ENCODE measurements at places on chromosomes 3 and 15.

GRCh38 chr15:79042213-79042928 is 48.2 kb downstream of the RASGRF1 start:
- DNase-seq, result no peak

DNA sequence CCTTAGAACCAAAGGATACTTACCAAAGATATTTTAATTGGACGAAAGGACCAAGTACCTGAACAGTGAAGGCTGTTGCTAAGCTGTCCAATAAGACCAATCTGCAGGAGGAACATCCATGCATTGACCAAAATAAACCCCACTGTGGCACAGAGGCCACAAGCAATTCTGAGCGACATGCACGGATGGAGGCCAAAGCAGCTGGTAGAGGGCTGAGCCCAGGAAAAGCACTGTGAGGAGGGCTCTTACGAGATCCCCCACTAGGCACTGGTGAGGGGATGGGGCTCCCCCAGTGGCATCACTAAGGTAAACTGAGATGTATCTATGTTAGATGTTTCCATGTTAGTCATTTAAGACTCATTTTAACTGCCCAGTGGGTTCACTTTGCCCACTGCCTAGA is 720.2 kb upstream of the LMCD1 start:
- no peak for DNase-seq

DNA sequence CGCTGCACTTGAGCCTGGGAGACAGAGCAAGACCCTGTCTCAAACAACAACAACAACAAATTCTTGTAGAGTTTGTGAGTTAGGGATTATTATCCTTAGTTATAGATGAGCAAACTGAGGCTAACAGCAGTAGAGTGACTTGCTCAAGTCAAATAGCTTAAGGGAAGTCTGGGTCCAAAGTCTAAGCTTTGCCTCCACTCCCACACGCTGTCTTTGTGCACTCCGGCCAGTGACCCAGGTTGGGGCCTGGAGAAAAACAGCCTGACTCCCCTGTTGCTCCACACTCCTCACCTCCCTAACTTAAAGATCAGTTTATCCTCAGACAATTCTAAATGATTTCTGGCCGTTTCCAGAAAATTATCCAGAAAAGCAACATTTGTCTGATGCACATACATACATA is 9.2 kb upstream of the SIN3A start:
- DNase-seq, result no peak

- DNase-seq, result no peak
These were observed 25.2 kb upstream of the DOCK3 start for GRCh38 chr3:50649451-50649931.

GRCh38 chr3:171876680-171877147 is 33.6 kb downstream of the TMEM212 start:
- DNase-seq, result peak; percentile 94

DNA sequence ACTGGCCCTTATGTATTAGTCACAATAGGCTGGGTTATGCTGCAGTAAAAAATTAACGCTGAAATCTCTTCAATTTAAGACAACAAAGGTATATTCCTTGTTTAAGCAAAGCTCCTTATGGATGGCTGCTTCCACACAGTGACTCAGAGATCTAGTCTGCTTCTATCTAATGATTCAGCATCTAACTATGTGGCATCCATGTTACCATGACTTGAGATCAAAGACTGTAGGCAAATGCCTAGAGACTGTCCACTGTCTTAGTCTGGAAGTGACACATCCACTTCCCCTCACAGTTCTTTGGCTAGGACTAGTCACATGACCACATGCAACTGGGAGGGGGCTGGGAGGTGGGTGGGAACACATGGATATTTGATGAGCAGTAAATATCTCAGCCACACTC is 61.3 kb upstream of the PSMD6 start:
- peak; percentile 75 for DNase-seq

DNA sequence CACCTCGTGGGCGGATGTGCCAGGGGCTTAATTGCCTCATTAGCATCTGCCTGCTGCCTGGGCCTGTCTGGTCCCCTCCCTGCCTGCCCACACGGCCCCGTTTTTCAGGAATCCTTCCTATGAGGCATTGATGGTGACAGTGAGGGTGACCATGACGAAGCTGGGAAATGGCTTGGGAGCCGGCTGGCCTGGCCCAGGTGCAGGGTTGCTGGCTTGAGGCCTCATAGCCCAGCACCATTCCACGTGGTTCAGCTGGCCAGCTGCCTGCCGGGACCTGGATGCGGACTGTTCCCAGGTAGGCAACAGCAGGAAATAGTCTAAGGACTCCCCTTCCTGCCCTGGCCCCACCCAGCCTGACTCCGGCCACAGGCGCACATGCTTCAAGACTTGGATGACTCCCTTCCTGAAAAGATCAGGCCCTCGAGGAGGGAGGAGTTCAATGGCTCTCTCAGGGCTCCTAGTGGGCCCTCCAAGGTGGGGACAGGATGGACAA is 8.9 kb upstream of the DUSP7 start:
- no peak for DNase-seq

GRCh38 chr3:126553284-126554084 is 5.2 kb downstream of the C3orf22 start:
- DNase-seq, result no peak

DNA sequence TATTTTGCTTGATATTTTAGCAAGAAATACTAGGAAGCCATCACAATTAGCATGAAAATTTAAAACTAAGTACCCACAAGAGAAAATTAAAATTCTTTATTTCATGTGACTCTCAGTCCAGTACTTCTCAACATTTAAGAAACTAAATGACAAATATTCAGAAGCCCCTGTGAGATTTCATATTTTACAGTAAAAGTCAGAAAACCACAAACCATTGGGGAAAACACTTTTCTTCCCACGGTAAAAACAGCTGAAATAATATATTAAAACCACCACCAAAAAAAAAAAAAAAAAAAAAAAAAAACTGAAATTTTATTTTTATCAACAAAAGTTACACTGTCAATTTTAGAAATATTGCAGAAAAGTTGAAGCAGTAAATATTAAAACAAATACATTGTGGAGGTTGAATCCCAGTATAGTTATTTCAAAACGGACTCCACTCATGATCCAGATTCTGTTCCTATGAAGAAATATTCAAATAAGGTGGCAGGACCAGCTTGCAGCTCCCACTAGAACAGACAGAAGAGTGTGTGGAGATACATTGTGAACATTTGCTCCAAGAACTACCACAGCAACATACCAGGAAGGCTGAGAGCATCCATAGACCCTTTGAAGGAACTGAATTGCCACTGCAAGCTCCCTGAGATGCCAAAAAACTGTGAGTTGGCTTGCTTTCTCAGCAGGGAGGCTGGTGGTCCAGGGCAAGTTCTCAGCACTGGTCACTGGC is 308.2 kb downstream of the CTNNB1 start:
- no peak for DNase-seq

- peak; percentile 21 for DNase-seq
These were observed 69.0 kb downstream of the TIGIT start for GRCh38 chr3:114362815-114363214.

DNA sequence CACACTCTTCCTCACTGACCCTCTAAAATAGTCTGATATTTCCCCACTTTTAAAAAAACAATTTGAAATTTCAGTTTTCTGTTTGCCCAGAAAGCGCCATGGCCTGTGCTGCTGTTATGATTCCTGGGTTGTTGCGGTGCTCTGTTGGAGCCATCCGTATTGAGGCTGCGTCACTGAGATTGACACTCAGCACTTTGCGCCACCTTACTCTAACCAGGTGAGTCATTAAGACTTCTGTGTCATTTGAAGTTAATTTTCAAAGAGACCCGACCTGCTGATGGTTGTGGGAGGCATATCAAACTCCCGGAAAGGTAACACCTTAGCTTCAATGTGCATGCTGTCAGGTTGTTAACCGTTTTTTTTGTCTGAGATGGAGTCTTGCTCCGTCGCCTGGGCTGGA is 5.8 kb downstream of the OXNAD1 start:
- DNase-seq, result no peak

DNA sequence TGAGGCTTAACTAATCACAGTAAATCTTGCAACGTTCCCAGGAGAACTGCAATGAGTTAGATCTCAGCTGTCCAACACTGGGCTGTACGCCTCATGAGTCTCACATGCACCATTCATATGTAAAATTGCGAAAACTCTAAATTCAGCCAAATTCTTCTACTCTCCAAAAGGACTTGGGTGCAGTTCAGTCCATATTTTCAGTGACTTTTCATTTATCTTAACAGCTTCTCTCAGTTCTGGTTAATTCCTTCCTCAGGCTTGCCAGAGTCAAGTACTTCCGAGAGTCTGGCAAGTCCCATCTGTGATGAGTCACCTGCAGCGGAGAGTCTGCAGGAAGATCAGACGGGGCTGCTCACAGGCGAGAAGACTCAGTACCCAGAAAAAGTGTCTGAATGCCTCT is 11.5 kb downstream of the CCDC80 start:
- peak; percentile 94 for DNase-seq

- DNase-seq, result no peak
These were observed 124.7 kb downstream of the MYRIP start for GRCh38 chr3:39933986-39934693.

GRCh38 chr3:113649174-113649845 is 47.1 kb downstream of the USF3 start:
- no peak for DNase-seq

- peak; percentile 82 for DNase-seq
These were observed 84.1 kb downstream of the MEIS2 start for GRCh38 chr15:37016231-37016630.

- DNase-seq, result no peak
These were observed 95.9 kb downstream of the FEZF2 start for GRCh38 chr3:62277450-62277849.

- no peak for DNase-seq
These were observed 28.0 kb upstream of the TEX9 start for GRCh38 chr15:56337084-56337725.

DNA sequence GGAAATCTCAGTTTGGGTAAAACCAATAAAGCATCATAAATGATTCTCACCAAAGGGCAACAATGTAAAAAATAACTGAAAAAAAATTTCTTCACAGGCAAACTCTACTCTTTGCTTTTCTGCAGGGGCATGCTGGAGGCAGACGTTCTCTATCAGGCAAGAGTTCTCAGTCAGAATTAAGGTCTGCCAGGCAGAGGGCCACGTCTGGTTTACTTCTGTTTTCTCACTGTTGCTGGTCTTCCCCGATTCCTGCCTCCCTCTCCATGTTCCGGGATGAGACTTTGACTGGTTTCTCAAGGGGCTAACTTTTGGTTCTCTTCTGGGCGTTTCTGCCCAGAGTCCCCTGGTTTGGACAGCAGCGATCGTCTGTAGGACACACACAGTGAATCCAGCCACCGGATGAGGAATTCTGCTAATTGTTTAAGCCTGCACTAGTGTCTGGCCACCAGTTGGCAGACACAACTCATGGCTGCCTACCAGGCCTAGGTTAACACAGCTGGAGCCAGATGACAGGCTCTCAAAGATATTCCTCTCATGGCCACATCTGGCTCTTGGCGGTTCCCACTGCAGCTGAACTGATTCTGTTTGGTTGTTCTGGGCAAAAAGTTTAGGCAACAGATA is 273.1 kb downstream of the FOXP1 start:
- DNase-seq, result no peak

DNA sequence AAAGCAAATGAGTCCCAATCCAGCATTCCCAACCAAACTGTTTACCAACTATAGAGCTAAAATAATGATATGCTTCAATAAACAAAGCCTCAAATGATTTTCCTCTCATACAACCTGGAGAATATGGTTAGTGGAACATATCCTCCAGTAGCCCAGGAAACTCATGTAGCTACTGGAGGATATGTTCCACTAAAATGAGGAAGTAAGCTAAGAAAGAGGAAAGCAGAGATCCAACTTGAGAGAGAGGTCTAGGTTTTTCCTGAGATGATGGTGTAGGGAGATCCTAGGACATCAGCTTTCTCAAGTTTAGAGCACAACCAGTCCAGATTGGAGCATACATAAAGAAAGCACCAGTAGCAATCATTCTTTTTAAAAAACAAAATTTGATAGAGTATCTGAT is 44.6 kb upstream of the SLC4A7 start:
- DNase-seq, result no peak

GRCh38 chr15:40098489-40099261 is 10.0 kb downstream of the BMF start:
- peak; percentile 93 for DNase-seq

- DNase-seq, result no peak
These were observed 11.2 kb downstream of the ATP8B4 start for GRCh38 chr15:50107591-50108408.

DNA sequence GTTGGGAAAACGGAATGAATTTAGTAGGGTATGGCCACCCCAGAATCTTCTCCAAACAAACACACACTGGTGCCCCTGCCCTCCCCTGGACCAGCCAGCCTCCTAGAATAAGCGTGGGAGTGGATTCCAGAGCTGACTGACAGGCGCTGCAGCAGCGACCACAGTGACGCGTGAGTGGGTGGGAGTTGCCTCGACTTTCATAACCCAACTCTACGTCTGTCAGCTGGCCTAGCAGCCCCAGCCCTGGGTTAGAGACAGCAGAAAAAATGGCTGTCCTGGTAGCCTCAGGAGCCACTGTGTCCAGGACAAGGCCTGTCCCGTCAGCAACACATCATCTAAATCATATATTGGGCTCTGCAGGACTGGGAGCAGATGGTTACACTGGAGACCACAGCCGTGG is 10.0 kb downstream of the PLA2G4B start:
- DNase-seq, result peak; percentile 45
